ENCODE measurements at places on chromosomes 12 and 14.

DNA sequence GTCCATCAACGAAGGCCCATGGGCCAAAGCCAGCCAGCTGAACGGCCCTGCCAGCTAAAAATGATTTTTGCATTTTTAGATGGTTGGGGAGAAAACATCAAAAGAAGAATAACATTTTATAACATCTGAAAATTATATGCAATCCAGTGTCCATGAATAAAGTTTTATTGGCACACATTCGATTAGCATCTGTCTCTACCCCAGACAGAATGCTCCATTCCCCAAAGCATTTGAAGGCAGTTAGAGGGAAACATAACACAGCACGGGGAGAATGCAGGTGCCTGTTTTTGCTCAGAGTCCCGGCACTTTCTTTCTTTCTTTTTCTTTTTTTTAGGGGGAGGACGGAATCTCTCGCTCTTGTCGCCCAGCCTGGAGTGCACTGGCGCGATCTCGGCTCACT is 110.7 kb downstream of the ZNF664 start:
- no peak for DNase-seq

- DNase-seq = no peak
Measured at GRCh38 chr12:111978545-111978944, 34.4 kb downstream of the TMEM116 start.

DNA sequence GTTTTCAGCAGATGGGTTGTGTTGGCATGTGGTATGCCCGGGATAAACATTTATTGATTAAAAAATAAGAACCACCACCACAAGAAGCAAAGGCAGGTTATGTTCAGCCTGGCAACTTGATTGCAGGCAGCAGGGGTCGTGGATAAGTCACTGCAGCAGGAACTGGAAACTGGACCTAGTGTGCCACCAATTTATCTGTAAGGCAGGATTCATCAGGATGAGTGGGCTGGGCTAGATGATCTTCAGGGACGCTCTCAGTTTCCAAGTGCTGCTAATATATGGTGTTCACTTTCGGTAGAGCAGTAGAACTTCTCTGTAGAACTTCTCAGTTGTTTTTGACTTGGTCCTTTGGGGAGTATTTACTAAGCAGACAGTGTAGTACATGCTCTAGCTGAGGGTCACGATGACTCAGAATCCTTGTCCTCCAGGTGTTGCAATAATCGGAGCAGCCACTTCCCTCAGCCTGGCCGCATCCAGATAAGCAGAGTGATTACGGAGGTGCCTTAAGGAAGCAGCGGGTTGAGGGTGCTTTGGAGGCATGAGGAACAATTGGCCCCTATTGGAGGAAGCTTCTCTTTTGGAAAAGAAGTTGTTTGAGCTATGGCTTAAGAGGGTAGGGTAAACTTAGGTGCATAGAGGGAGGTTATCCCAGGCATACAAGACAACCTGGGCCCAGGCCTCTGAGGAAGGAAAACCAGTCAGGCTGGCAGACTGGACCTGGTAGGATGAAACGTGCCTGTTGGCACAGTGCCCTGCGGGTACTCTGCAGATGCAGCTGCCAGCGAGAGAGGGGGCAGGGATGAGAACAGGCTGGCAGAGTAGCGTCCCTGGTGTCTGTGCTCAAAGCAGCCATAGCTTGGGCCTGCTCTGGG is 104.0 kb downstream of the GPR135 start:
- DNase-seq = no peak

DNA sequence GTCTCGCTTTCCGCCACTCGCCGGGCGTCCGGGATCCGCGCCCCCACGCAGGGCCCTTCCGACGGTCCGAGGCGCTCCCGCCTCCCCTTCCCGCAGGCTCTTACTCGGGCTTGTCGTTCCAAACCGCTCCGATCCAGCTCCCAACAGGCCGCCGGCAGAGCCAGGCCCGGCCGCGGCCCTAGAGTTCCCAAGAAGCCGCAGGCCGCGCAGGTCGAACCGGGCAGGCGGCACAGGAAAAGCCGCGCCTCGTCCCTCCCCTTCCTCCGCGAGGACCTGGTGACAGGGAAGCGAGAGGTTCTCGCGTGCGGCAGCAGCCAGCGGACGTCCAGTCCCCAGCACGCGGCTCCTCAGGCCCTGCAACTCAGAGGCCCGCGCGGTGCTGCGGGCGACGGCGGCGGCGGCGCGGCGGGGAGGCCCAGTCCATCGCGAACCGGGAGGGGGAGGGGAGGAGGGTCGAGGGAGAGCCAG is 272 bp downstream of the HECTD1 start:
- DNase-seq = no peak

GRCh38 chr12:113077859-113078255 is 21.3 kb downstream of the DTX1 start:
- DNase-seq = no peak

GRCh38 chr12:117089463-117089862 is 9.8 kb downstream of the TESC start:
- no peak for DNase-seq

GRCh38 chr14:92581966-92582566 is 68.5 kb downstream of the RIN3 start:
- DNase-seq = no peak

GRCh38 chr12:42140901-42141300 is 3.8 kb downstream of the GXYLT1 start:
- DNase-seq = no peak

DNA sequence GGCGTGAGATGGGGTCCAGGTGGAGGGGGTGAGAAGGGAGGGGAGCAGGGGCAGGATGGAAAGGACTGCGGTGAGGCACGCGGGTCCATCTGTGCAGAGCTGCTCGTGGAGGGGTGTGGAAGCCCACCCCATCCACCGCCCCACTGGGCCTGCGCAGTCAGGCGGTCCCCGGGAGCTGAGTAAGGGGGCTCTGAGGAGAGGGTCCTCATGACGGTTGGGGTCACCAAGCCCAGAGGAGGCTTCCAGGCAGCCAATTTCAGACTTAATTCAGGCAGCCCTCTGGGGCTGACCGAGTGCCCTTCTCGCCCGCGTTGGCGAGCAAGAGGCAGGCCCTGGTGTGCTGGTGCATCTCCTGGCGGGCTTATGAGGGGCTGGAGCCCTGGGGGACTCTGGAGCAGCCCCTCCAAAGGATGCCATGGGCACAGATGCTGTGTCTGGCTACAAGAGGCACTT is 115.5 kb downstream of the KIF26A start:
- no peak for DNase-seq

DNA sequence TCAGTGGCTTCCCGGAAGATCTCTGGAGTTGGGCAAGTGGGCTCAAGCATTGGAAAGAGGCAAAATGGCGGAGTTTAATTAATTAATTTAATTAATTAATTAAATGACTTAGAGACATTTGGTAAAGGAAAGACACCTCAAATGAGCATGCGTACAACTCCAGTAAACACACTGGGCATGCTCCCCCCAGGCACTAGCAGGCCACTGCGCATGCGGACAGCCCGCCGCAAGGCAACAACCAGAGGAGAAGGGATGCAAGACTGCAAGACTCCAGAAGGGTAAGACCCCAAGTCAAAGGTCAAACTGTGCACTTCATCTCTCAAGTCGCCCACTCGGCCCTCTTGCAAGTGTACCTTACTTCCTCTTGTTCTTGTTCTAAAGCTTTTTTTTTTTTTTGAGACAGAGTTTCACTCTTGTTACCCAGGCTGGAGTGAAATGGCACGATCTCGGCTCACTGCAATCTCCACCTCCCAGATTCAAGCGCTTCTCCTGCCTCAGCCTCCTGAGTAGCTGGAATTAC is 57.8 kb upstream of the PSMC1 start:
- no peak for DNase-seq

GRCh38 chr14:52283099-52283498 is 15.6 kb downstream of the PTGDR start:
- DNase-seq = no peak

DNA sequence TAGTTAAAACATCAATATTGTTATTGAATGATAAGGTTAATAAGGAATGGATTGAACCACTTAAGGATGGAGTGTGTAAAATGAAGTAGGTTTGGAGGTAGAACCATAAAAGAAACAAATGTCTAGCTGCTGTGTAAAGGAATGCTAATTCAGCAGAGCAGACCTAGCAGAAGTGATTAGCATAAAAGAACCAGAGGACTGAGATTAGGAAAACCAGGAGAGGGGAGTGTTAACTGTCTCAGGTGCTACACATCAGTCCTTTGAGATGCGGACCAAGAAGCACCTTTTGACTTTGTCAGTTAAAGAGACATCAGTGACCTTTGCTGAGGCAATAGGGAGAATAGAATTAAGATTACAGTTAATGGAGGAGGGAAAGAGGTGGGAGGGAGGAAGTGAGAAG is 84.5 kb downstream of the PLEKHA5 start:
- DNase-seq = no peak

GRCh38 chr12:64457466-64457865 is 5.5 kb downstream of the TBK1 start:
- no peak for DNase-seq

Measured in esophagus squamous epithelium (tissue), 5 donors.